ENCODE measurements at places on chromosomes 16 and 17.

DNA sequence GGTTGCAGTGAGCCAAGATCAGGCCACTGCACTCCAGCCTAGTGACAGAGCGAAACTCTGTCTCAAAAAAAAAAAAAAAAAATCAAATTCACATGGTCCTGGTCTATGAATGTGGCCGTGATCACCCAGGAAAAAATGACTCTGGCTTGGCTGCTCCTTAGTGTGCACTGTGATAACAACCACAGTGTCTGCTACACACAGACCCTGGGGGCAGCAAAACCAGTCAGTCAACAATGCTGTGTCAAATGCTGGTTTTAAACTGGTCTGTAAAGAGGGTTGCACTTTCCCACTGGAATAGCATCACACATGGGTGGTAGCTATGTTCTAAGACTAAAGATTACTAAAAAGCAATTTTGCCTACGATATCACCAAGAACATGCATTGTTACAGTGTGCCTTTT is 71.0 kb downstream of the ARHGAP17 start:
- DNase-seq, result no peak

DNA sequence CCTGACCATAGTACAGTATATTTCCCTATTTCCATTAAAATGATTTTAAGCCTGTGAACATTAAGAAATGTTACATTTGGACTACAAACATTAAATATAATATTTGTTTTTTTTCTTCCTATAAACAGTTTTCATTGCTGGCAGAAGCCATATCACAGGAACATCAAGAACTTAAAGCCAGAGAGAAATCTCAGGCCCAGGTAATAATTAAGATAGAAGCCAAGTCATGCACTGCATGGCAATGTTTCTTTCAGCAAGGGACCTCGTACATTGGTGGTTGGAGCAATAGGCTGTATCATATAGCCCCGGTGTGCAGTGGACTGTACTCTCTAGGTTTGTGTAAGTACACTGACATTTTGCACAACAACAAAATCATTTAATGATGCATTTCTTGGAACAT is 30.1 kb downstream of the CEP95 start:
- no peak for DNase-seq

DNA sequence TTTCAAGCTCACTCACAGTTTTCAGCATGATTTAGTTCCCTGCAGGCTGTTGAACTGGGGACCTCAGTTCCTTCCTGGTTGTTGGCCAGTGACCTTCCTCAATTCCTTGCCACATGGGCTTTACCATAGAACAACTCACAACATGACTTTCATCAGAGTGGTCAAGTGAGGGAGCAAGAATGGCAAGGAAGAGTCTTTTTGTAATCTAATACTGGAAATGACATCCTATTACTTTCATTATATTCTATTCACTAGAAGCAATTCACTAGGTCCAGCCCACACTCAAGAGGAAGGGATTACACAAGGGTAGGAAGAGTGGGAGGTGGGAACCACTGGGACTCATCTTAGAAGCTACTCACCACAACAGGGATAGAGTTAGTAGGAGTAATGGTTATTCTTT is 57.6 kb downstream of the SYT17 start:
- DNase-seq, result no peak

GRCh38 chr17:38660097-38661025 is 14.4 kb downstream of the EPOP start:
- no peak for DNase-seq

DNA sequence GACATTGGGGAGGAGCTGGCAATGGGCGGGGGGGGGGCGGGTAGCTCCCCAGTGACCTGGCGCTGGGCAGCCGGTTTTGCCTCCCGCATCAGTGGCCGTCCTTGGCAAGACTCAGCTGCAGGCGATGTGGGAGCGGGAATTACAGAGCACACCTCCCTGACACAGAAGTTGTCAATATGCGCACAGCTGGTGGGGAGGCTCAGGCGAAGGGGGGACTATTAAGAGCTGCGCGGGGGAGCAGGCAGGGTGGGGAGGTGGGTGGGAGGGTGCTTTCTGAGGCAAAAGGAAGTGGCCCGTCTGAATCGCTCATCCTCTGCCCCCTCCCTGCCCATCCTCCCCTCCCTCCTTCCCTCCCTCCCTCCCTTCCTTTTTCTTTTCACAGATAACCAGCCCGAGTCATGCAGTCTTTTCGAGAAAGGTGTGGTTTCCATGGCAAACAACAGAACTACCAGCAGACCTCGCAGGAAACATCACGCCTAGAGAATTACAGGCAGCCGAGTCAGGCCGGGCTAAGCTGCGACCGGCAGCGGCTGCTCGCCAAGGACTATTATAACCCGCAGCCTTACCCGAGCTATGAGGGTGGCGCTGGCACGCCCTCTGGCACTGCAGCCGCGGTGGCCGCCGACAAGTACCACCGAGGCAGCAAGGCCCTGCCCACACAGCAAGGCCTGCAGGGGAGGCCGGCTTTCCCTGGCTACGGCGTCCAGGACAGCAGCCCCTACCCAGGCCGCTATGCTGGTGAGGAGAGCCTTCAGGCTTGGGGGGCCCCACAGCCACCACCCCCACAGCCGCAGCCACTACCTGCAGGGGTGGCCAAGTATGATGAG is 44.0 kb downstream of the SREBF1 start:
- peak; percentile 27 for DNase-seq

GRCh38 chr17:77613218-77613617 is 345.3 kb upstream of the TNRC6C start:
- DNase-seq, result no peak

DNA sequence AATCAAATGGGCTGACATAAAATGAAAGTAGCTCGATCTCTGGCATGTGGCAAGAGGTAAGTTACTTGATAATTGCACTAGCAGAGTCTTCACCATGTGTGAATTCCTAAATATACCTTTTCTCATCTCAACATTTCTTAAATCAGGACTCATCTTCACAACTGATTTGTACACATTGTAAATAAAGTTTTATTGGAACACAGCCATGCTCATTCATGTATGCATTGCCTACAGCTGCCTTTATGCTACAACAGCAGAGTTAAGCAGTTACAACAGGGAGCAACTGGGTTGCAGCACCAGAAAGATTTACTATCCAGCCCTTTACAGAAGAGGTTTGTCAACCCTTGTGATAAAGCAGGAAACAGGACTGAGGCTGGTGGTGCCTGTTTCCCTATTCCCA is 48.1 kb downstream of the ARHGAP17 start:
- no peak for DNase-seq

DNA sequence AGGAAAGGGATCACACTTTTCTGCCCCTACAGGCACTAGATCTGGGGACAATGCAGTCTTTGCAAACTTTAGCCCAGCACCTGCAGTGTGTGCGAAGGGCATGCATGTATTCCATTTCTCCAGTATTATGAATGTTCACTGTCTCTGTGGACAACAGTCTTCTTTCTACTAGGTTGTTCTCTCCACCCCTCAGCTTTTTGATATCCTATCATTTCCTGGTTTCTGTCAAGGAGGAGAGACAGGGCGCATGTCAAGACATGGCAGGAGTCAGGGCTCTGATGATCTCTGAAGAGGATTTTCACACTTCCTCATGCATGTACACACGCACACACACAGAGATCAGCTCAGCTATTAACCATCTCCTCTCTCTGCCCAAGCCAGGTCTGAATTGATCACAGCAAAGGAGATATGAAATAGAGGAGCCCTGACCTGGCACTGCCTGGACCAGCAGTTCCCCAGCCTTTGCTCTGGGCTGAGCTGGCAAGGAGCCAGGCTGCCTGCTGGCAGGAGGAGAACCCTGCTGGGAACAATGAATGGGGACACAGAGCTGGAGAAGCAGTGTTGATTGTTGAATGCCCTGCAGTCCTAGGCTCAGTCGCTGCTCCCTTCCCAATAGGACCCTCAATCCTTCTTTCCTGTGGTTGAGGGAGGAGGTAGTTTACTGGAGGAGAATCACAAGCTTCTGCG is 2.6 kb downstream of the GPR179 start:
- no peak for DNase-seq

GRCh38 chr17:22202702-22203101 is 510.4 kb downstream of the KCNJ18 start:
- no peak for DNase-seq

DNA sequence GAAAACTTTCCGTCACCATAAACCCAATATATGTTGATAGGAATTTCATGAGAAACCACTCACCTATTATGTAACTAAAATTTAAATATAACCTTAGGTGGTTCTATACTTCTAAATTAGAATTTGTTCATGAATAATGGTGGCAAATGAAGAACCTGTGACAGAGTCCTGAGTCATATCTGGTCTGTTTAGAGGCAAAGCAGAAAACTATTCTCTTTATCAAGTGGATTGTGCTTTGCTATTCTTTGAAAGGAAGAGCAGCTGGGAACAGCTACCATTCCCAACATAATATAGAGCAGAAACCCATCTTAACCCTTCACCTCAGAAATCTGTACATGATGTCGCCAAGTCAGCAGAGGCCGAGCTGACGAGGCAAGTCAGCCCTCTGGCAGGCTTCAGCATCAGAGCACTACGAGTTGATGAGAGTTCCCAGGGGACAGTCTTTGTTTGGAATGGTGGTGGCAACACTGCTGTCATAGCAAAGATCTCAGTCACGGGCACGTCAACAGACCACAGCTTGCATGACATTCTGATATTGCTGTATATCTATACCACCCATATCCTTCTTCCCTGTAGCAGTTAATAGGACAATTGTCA is 631.9 kb upstream of the CA10 start:
- DNase-seq, result no peak

GRCh38 chr17:72691017-72691416 is 401.5 kb downstream of the SLC39A11 start:
- DNase-seq, result no peak

- no peak for DNase-seq
Measured at GRCh38 chr16:23584186-23585076, 11.7 kb downstream of the NDUFAB1 start.

- no peak for DNase-seq
Measured at GRCh38 chr16:55021595-55022475, 91.2 kb downstream of the IRX5 start.

GRCh38 chr16:16062023-16062937 is 112.9 kb downstream of the ABCC1 start:
- no peak for DNase-seq

- peak; percentile 44 for DNase-seq
Measured at GRCh38 chr17:36591434-36592315, at the start of gene DHRS11. TSS of gene DHRS11 (plus strand) at chr17:36591879. CDS start at chr17:36592010, 131 bp downstream.

DNA sequence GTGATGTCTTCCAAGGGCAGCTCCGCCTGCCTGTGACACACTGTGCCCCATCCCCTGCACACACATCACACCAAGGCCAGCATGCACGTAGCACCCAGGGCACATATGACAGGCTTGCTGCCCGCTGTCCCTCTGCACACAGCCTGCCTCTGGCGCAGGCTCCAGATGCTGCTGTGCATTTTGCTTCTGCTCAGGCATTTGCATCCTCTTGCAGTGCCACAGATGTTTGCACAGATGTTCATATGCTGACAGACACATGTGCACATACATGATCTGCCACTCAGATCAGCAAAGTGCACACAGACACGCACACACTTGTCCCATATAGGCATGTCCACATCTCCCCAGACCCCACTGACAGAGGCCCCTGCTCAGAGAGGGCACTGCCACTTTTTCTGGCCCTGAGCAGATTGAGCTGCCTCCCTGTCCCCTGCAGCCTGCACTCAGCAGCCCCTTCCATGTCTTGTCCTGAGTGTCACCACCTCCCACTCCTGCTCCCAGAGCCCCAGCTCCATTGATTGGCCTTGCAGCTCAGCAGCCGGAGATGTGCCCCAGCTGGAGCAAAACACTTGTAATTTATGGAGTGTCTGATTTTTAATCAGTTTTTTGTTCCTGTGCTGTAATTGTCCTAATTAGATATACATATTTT is 115.1 kb upstream of the RPL38 start:
- no peak for DNase-seq

- DNase-seq, result no peak
Measured at GRCh38 chr16:47848421-47849109, 307.2 kb downstream of the ABCC12 start.

DNA sequence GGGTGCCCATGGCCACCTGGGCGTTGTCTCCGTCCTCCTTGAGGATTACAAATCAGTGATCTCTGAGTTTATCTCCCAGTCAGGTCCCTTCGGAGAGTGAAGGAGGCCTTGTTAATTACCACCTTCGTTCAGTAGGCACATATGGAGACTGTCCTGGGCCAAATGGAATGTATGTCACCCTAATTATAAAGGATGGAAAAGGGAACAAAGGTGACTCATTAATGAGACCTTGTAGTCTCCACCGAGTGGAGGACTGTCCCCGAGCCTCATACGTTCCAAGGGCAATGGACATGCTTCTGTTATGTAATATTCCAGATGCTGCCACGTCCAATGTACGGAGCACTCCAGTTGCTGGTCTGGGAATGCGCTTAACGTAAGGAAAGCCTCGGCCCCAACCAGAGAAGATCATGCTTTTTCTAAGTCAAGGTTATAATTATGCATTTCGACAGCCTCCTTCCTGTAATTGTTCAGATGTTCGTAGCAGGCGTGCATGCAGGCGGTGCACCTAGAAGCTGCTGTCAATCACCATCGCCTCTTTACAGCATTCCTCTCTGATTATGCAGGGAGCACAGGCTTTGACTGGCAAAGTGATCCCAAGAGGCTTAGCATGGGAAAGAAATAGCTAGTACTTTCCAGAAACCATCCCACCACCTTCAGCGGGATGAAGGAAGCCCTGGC is 22.4 kb upstream of the SEC14L1 start:
- no peak for DNase-seq

DNA sequence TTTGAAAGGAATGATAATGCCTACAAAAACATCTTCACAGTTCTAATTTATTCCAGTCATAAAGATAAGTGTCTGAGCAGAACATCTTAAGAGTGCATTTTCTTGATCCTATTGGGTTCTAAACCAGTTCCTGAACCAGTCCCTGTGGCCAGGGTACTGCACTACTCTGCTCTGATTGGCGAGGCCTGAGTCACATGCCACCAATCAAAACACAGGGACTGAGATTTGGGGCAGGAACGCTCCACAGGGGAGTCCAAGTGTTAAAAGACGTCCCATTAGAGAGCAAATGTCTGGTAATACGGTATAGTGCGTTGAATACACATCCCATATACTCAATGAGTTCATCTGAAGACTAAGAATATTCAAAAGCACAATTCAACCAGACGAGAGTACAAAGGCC is 3.0 kb upstream of the NUP93 start:
- DNase-seq, result no peak
